ENCODE measurements at places on chromosomes 5 and 9. TPM values are rescaled to one million over a fixed set of nuclear protein-coding genes. Genes with fewer than 3 reads are reported as not detected.
A peak's percentile ranks its signal among the peaks of the same experiment; 100 is the strongest.

Gene SPATA31E1
- not detected for total RNA-seq

GRCh38 chr5:142544946-142545649, 140.8 kb downstream of the FGF1 start:
- peak; percentile 24 for DNase-seq
- H3K27me3 ChIP-seq: no peaks in the 10 kb centered on the region
- H3K4me1 ChIP-seq: peaks cover 3% of the 10 kb centered on the region

DNA sequence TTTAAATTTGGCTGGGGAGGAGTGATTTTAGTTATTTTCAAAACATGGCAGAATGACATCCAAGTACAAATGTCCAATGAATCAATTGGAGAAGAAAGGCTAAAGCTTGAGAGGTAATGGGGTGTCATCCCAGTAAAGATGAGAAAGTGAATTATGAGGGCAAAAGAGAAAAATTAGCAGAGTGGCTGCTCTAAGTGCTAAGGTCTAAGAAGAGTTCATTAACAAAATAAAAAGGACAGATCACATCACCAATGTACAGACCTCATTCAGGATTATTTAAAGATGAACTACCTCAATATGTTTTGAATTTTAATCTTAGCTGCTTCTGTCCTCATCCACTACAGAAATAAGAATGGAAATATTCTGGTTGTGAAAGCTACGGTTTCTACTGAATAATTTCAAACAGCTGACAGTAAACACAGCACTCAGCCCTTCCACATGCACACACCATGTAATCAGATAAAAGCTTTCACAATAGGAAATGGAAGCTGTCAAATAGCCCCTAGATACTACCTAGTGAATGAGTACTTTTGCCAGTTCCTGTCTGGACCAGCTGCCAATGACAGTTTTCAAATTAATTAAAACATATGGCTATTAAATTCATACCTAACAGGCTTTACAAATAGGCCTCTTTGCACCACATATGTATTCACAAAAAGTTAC, 171.5 kb downstream of the SSBP2 start:
- no peaks in the 10 kb centered on the region for H3K36me3 ChIP-seq
- H3K27me3 ChIP-seq: no peaks in the 10 kb centered on the region
- no peak overlapping the region for H3K27ac ChIP-seq
- H3K4me1 ChIP-seq: no peaks in the 10 kb centered on the region

GRCh38 chr9:80899208-80899607, 790.1 kb downstream of the TLE1 start:
- H3K27ac ChIP-seq: no peak overlapping the region
- no peak for DNase-seq
- no peaks in the 10 kb centered on the region for H3K36me3 ChIP-seq
- H3K4me1 ChIP-seq: no peaks in the 10 kb centered on the region

Gene DMRT3
- 9.1 TPM for total RNA-seq

DNA sequence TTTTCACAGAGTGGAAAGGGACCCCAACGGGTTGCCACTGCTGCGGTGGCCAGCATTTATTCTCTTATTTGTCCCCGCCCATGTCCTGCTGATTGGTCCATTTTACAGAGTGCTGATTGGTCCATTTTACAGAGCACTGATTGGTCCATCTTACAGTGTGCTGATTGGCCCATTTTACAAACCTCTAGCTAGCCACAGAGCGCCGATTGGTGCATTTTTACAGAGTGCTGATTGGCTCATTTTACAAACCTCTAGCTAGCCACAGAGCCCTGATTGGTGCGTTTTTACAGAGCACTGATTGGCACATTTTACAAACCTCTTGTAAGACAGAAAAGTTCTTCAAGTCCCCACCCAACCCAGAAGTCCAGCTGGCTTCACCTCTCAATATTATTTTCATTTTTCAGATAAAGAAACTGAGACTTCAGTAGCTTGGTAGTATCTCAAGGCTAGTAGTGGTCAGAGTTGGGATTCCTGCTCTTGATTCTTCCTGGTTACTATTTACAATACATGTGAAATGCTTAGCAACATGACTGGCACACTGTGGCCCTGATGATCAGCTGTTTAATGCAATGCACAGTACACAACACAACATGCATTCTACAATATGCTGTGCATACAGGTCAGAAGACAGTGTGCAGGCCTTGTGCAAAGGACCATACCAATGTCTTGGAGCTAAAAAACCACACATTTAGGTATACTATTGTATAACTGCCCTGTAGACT, 63.6 kb upstream of the BOD1 start:
- no peak for DNase-seq
- no peaks in the 10 kb centered on the region for H3K36me3 ChIP-seq
- peak overlapping the region; percentile 14 for H3K27ac ChIP-seq
- H3K4me3 ChIP-seq: no peak overlapping the region
- peaks cover 16% of the 10 kb centered on the region for H3K4me1 ChIP-seq
- H3K27me3 ChIP-seq: no peaks in the 10 kb centered on the region

Measured in thyroid gland (tissue), 4 donors.